ENCODE measurements at places on chromosomes 11 and 22.

DNA sequence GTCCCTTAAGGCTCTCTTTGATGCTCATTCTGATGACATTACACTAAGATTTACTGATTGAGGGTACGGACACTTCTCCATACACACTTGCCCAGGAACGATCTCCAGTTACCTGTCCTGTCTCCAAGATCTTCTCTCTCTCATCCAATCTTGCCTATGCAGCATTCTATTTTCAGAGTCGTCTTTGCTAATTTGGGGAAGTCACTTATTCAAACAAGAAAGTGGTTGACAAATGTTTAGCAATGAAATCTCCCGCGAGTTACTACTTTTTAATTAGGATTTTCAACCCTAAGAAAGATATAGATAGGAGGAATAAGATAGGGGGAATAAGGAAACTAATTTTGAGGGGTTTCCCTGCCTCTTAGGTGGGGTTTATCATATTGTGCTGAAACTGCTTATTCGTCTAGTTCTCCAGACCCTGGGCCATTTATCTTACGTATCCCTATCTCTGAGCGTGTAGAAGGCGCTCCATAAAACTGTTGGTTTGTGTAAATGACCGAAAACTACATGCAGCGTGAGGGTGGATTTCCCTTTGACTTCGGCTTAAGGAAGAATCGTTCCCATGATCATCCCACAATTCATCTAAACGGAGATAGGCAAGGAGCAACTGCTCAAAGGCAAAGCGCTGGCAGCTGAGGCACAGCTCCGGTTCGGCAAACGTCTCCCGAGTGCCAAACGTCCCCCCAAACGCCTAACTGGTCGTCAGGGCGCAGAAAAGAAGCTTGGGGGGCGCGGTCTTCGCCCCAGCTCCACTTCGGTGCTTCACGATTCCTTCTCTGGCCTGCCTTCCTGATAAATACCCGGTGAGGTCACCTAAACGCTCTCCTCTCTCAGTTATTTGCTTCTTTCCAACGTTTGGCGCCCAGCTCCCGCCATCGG, 804 bp downstream of the APIP start:
- DNase-seq: no peak

DNA sequence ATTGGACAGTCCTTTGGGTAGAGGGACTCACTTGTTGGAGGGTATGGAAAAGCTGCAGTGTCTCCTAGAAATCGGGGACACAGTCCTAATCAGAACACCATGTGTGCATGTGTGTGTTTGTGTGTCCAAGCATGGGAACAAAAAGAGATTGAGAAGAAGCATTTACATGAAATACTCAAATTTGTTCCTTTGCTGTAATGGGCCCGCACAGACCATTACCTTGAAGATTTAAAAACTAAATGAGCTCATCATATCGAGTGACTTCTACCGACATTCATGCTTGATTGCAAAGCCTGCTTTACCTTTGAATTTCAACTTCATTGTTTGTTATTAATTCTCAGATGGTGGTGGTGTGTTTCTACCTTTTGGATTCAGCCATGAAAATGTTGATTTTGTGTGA, 106.9 kb downstream of the ZBTB16 start:
- DNase-seq: no peak

DNA sequence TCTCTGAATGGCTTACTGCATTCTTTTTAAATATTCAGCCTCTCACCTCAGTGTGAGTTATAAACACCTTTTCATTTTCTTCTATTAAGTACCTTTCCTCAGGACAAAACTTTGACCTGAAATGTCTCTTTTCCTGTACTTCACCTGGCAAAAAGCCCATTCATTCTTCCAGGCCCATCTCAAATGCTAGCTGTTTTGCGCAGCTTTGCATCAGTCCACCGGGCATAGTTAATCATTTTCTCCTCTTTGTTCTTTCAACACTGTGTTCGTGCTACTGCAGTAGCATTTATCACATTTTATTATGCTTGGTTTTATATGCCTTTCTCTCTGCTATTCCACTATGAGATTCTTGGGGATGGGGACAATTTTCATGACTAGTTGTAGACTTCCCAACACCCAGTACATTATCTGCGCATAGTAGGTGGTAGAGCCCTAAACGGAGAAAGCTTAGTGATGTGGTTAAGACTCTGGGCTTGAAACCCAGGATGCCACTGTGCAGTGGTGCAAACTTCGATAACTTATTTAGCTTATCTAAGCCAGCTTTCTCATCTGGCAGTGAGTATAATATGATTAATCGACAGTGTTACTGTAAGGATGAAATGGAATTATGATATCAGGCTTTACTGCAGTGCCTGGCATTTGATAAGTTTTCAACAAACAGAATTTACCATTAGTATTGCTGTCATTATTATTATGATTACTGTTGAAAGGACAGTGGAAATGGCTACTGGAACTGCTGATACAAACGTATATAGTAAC, 695.7 kb downstream of the NELL1 start:
- DNase-seq: no peak

GRCh38 chr11:33507356-33507755, 193.3 kb downstream of the C11orf91 start:
- DNase-seq: no peak

- no peak for DNase-seq
Measured at GRCh38 chr11:43267856-43268580, 43.8 kb upstream of the API5 start.

DNA sequence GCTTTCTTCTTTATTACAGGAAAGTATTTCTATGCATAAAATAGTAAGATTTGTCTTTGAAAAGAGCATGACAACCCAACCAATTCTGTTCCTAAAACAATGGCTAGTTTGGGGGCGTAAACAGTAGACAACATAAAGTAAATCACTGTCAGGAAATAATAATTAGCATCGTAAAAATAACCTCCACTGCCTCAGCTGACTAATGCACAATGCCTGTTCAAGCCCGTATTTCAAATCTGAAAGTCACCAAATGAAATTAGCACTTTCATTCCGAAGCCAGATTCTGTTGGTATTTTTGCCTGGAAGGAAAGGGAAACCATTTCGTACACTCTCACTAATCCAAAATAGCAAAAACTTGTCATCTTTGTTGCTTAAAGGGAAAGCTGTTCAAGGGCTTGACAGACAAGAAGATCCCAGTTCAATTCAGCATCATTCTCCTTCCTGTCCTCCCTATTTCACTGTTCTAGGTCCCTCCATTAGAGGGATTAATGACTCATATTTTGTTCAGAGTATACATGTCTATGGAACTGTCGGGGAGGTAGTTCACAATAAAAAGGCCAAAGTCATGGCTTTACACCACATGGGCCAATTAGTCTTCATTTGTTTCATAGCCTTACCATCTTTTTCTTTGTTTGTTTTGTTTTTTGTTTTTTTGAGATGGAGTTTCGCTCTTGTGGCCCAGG, 154.7 kb downstream of the CADM1 start:
- no peak for DNase-seq

DNA sequence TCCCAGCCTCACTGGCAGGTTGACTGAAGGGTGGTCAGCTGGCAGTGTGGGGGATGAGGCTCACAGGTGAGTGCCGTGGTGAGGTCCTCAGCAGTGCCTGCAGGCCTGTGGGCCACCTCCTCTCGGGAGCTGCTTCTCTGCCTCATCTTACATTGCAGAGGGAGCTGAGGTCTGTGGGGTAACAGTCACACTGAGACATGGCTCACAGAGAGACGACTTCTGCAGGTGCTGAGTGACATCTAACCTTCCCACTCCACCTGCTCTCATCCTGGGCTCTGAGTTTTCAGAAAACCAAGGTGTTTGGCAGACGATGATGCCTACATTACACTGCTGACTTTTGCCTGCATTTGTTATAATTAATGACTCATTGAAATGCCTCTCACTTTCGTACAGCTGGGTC, 8.8 kb upstream of the SLC5A1 start:
- DNase-seq: no peak

DNA sequence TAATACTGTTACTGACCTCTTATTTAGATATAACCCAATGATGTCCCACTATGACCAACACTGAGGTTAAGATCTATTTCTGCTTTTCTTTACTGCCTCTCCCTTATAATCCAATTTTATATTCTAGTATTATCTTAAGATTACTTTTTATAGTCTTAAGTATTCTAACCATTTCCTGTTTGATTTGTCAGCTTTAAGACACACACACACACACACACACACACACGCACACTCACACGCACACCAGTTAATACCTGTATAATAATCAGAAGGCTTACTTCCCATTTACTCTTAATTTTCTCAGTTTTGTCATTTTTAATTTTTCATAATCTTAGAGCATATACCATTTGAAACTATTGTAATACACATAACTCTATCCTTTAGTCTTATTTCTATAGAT, 226.0 kb upstream of the C11orf87 start:
- DNase-seq: no peak

DNA sequence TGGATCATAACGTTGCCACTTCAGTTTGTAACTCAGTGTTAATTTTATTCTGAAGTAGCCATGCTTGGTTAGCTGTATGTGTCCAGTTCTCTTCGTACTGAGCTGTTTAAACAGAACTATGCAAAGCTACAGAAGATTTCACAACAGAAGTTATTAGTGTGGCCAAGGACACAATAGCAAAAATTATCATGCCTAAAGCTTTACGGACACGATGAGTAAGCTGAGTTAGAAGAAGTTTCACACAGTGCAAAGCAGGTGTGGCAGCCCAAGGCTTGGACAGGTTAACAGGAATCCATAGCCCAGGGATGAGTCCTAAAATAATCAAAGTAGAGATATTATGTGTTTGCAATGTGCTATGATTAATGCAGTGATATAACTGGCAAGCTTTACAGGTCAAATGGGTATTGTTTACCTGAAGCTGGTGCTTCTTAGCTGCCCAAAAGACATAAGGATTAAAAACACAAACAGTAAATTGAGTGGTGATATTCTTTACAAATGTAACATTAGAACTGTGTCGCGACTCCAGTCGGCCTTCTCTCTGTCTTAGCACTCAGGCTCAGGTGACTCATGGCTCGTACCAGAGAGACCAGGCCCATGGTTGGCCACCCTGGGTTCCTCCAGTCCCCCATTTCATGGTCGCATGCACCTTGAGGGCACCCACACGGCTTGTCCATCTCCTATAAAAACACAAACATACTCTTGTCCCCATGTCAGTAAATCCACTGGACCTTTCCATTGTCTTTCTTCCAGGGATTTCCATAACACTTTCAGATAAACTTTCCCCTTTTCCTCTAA, 35.5 kb upstream of the NCAM1 start:
- no peak for DNase-seq

- DNase-seq: no peak
Measured at GRCh38 chr11:86588566-86589090, 83.8 kb downstream of the ME3 start.

DNA sequence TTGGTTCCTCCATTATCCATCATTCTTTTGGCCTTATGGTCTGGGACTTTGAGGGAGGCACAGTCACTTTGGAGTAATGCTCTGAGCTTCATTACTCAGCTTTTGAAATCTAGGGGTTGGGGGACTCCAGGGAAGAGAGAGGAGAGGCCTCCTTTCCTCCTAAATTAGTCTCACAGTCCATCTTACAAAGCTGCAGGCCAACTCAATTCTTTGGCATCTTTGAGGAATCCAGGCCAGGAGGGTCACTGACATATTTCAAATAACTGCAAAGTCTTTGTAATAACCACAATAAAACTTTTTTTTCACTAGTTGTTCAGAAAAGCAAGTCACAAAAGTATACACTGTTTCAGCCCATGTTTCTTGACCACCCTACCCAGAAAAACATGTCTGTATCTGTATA, 73.3 kb upstream of the FAR1 start:
- DNase-seq: no peak

- no peak for DNase-seq
Measured at GRCh38 chr11:111409915-111410314, 30.8 kb upstream of the POU2AF1 start.

GRCh38 chr11:16000065-16000464, 356.3 kb downstream of the SOX6 start:
- no peak for DNase-seq

- DNase-seq: no peak
Measured at GRCh38 chr11:64833509-64833908, 10.9 kb downstream of the CDC42BPG start.

DNA sequence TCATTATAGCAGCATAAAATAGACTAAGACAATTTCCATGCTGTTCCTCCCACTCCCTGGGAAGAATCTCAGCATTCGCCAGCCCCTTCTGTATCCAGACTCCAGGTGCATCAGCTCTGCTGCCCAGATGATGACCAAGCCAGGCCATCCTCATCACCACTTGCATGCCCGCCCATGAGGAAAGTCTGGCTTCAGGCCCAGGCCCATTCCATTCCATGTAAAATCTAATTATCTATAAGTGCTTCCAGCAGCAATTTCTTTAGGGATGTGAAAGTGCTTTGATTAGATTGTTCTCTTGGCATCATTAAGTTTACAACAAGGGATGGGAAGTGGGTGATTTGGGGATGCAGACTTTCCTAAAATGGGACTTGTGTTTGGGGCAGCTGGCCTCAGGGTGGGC, 100.3 kb downstream of the INSC start:
- DNase-seq: no peak

- DNase-seq: no peak
Measured at GRCh38 chr11:117822074-117823033, 2.2 kb downstream of the FXYD2 start.

- DNase-seq: no peak
Measured at GRCh38 chr11:65432686-65433582, 10.3 kb downstream of the NEAT1 start.
